SJSA1 (cell line): ENCODE measurements at places on chromosomes 2 and 18. TPM values are rescaled to one million over a fixed set of nuclear protein-coding genes. Genes with fewer than 3 reads are reported as not detected.

KIF3C gene
- 5.3 and 5.4 TPM in 2 replicates for total RNA-seq

GPR17 gene
- not detected in 2 replicates for total RNA-seq

RANBP2 gene
- total RNA-seq = 44.6 and 64.2 TPM in 2 replicates

ASB18 gene
- 1.1 TPM in 1 of 2 replicates, not detected in the other for total RNA-seq

AP1S3 gene
- 6.4 and 7.2 TPM in 2 replicates for total RNA-seq

CXCR1 gene
- total RNA-seq = not detected in 2 replicates

RND3 gene
- 170 and 178 TPM in 2 replicates for total RNA-seq

FMNL2 gene
- total RNA-seq = 4.4 and 12.9 TPM in 2 replicates

PECR gene
- 7.8 and 24.7 TPM in 2 replicates for total RNA-seq

SPP2 gene
- total RNA-seq = not detected in 2 replicates

EML6 gene
- 1.3 TPM in 1 of 2 replicates, not detected in the other for total RNA-seq

SERPINB10 gene
- 1.7 TPM in 1 of 2 replicates, not detected in the other for total RNA-seq

MARCHF4 gene
- 2.5 and 4.3 TPM in 2 replicates for total RNA-seq

TSHZ1 gene
- 8.1 and 12.4 TPM in 2 replicates for total RNA-seq

LRRC30 gene
- not detected in 2 replicates for total RNA-seq

SH3BP4 gene
- total RNA-seq = 78.6 and 117 TPM in 2 replicates

NDC80 gene
- total RNA-seq = 69.6 and 75.8 TPM in 2 replicates

NPAS2 gene
- total RNA-seq = 0.91 and 4.0 TPM in 2 replicates

KCNIP3 gene
- total RNA-seq = 0.47 TPM in 1 of 2 replicates, not detected in the other

NCKAP5 gene
- 1.2 and 2.5 TPM in 2 replicates for total RNA-seq

C2orf78 gene
- 0.03 TPM in 1 of 2 replicates, not detected in the other for total RNA-seq

DAW1 gene
- total RNA-seq = 0.16 TPM in 2 replicates

EVX2 gene
- not detected in 2 replicates for total RNA-seq

TNFRSF11A gene
- not detected in 2 replicates for total RNA-seq

UNC80 gene
- not detected in 2 replicates for total RNA-seq

UGT1A3 gene
- total RNA-seq = not detected in 2 replicates

CRYBA2 gene
- not detected in 2 replicates for total RNA-seq

CHRND gene
- not detected in 2 replicates for total RNA-seq

CFAP221 gene
- not detected in 2 replicates for total RNA-seq

CDKL4 gene
- 0.34 and 0.85 TPM in 2 replicates for total RNA-seq

WDCP gene
- total RNA-seq = 18.0 and 18.5 TPM in 2 replicates

CCDC150 gene
- total RNA-seq = 12.2 and 15.3 TPM in 2 replicates

CROCC2 gene
- not detected in 2 replicates for total RNA-seq

TUBA3E gene
- not detected in 2 replicates for total RNA-seq

RFTN2 gene
- 0.16 and 0.21 TPM in 2 replicates for total RNA-seq

LYG1 gene
- 0.37 TPM in 1 of 2 replicates, not detected in the other for total RNA-seq

HSPD1 gene
- total RNA-seq = 379 and 468 TPM in 2 replicates

ERMN gene
- not detected in 2 replicates for total RNA-seq

KCNK3 gene
- not detected in 2 replicates for total RNA-seq

RAD51AP2 gene
- not detected in 2 replicates for total RNA-seq

SERPINB12 gene
- total RNA-seq = not detected in 2 replicates
